ENCODE measurements at places on chromosomes 7 and 10.
A peak's percentile ranks its signal among the peaks of the same experiment; 100 is the strongest.

DNA sequence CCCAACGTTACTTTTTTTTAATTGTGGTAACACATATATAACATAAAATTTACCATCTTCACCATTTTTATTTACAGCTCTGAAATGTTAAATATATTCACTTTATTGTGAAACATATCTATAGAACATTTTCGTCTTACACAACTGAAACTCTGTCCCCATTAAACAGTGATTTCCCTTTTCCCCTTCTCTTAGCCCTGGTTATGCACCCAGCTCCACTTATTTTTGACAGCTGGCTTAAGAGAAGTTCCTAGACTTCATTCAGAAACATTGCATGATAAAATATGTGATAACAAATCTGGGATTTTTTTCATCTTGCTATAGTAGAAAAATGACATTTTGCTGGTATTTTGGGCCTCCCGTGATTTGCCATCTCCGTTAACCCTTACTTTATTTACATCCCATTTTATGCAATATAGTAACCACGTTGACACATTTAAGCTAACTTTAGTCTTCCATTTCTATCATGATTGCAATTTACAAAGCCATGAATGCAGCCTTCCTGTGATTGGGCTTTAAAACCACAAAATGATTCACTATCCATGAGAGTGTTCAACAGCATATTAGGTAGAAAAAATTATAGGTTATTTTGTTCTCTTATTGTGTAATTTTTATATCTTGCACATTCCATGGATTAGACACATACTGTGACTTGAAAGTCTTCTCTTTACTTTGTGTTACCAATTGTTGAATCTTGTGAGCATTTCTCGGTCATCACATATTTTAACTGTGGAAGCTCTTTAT is 139.6 kb downstream of the SND1 start:
- DNase-seq: no peak

- DNase-seq: no peak
Measured at GRCh38 chr7:44085546-44085945, 3.2 kb upstream of the POLM start.

DNA sequence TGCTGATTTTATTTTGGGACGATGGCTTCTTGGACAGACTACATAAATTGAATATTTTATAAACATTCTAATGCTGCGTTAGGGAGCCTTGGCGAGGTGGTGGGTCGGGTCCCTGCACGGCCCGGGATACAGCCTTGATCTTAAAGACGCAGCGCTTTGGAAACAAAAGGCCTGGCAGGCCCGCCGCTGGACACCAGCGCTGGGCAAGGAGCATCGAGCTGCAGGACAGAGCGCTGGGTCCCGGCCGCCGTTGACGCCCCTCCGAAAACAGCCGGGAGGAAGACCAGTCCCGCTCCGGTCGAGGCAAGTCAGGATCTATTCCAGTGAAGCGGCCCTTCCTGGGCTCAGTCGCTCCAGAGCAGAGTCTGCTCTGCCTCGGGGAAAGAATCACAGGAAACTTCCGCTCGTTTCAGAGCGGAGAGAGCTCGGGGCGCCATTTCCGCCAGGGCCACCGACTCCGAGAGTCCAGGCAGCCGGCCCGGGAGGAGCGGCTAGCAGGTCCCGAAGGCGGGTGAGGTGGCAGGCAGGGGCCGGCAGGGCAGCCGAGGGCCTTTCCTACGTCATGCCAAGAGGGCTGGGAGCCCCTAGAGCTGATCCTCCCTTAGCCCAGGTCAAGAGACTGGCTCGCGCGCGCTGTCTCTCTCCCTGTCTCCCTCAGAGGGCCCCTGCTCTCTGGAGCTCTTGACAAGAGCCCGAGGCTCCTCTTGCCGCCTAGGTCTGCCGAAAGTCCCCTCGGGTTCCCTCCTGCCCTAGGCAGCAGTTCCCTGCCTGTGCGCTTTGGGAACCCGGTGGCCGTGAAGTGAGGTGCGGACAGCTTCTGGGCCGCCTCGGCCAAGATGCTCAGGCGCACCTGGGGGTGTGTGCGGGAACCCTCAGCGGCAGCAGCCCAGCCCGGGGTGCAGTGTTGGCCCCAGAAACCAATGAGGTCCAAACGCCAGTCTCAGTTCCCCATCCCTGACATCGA is 1.4 kb upstream of the DRGX start:
- no peak for DNase-seq

- peak; percentile 88 for DNase-seq
Measured at GRCh38 chr10:49398000-49398861, 2.3 kb upstream of the DRGX start.

DNA sequence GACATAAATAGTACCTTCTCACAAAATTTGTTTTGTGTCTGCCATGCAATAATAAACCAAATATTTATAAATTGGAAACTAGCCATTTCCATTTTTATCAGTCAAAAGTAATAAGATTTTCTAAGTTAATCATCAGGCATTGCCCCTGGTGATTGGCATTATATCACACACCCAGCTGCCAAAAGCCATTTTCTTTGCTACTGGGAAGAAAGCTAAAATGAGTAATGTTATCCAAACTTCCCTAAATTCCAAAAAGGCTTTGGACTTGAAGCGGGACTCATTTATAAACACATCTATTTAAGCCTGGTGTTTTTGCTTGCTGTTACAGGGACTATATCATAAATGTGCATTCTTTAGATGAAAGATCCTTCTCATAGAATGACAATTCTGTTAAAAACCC is 86.0 kb downstream of the AKR1D1 start:
- DNase-seq: no peak

DNA sequence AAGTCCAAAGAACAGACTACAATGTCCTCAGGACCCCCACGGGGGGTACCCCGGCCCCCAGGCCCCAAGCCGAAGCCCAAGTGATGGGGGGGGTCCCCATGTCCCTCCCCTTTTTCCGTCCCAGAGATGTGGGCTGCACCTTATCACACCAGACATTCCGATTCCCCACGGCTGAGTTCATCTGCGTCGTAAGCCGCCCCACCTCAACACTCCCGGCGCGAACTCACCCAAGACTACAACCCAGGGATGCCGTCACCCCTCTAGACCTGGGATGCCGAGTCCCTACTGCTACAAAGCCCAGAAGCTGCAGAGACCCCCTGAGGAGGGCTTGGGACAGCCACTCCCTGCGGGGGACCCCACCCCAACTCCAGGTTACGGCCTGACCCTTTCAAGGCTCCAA is 14.5 kb downstream of the PDGFA start:
- no peak for DNase-seq

DNA sequence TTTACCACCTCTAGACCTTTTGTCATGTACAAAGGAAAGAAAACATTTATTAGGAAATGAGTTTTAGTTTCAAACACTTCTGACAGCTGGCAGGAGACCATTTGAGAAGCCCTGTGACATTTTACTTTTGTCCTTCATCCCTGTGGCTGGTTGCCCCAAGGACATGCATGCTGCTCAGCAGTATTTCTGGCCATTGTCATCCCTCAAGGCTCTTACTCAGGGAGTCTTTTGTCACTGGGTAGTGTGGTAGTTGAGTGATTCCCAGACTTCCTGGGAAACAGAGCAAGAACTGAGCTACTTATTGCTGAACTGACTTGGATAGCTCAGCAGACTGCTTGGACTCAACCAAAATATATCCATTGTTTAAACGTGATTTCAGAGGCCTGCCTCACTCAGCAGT is 142.8 kb downstream of the LRRC4 start:
- no peak for DNase-seq

- no peak for DNase-seq
Measured at GRCh38 chr7:25578991-25579777, 350.9 kb upstream of the NPVF start.

GRCh38 chr7:45131891-45132290 is 20.4 kb upstream of the TBRG4 start:
- no peak for DNase-seq

- no peak for DNase-seq
Measured at GRCh38 chr10:34024693-34025425, 690.4 kb upstream of the NRP1 start.

GRCh38 chr7:124351950-124352349 is 319.1 kb upstream of the TMEM229A start:
- no peak for DNase-seq

DNA sequence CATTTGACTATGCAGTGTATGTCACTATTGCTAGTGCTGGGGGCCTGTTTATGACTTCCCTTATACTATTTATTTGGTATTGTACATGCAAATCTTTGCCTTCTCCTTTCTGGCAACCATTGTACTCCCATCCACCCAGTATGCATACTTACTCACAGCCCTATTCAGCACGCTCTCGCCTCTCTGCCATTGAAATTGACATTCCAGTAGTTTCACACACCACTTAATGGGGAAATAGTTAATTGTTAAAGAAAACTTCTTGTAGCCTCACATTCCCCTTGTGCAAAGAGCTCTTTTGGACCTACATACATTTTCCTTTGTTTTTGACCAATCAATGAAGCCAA is 9.9 kb downstream of the CLDN12 start:
- DNase-seq: no peak

GRCh38 chr10:96995851-96996250 is 163.8 kb downstream of the LCOR start:
- no peak for DNase-seq

- DNase-seq: peak; percentile 91
Measured at GRCh38 chr10:103504181-103504783, 10.8 kb downstream of the NEURL1 start.

DNA sequence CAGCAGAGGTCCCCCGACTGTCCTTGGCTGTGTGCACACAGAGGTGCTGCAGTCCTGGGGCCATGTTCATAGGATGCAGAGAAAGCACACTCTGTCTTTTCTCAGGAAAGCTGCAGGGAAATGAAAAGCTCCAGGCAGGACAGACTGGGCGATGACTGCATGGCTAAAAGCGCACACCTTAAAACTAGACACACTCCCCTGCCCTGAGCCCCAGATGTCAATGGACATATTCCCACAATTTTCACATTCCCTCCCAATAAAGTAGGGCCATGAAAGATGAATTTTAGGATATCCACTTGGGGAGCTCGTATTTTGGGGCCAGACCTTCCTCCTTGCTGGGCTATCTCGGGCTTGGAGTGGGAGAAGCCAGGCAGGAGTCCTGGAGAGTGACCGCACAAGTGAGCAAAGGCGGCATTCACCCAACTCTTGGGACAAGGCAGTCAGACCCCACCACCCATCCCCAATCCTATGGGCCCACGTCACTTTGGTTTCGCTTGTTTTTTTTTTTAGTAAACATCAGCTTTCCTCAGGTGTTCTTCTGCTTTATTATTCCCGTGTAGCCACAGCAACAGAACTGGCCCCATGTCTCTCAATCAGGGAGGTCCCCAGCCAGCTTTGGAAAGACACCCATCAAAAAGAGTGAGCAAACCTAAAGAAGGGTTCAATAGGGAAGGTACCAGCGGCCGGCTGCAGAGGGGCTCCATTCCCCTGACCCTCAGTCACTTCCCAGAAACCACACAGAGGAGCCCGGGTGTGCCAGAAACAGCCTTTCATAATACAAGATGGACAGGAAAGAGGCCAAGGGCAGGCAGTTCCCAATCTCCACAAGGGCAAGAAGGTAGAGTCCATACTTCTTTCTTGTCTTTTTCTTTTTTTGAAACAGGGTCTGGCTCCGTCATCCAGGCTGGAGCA is 12.7 kb downstream of the GPRIN2 start:
- no peak for DNase-seq

- DNase-seq: no peak
Measured at GRCh38 chr7:143284591-143285469, at the start of gene TMEM139. TMEM139 (plus strand) TSS chr7:143284958; CDS start chr7:143285958, 1,000 bp downstream.

DNA sequence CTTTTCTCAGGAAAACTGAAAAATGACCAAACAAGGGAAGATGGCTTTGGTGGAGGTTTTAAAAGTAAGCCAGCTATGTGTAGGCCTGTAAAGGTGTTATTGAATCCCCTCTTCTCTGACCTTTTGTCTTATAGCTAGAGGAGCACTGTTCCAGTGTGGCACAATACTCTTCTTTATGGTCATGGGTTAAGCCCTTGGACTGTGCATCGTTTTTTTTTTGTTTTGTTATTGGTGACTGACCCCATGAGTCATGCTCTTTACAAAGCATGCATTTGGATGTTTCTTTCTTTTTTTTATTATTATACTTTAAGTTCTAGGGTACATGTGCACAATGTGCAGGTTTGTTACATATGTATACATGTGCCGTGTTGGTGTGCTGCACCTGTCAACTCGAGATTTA is 19.6 kb upstream of the FAM25A start:
- DNase-seq: no peak

GRCh38 chr7:150432915-150433892 is 17.2 kb upstream of the GIMAP8 start:
- no peak for DNase-seq

DNA sequence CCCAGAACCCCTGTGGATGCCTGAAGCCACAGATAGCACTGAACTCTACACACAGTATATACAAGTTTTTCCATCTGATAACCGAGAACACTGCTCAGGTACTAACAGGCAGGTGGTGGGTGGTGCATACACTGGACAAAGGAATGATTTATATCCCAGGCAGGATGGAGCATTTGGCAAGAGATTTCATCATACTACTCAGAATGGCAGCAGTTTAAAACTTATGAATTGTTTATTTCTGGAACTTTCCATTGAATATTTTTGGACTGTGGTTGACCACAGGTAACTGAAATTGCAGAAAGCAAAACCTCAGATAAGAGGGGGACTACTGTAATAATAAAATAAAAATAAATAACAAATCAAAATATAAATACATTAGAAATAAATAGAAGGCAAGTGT is 10.9 kb upstream of the KCNMA1 start:
- no peak for DNase-seq

DNA sequence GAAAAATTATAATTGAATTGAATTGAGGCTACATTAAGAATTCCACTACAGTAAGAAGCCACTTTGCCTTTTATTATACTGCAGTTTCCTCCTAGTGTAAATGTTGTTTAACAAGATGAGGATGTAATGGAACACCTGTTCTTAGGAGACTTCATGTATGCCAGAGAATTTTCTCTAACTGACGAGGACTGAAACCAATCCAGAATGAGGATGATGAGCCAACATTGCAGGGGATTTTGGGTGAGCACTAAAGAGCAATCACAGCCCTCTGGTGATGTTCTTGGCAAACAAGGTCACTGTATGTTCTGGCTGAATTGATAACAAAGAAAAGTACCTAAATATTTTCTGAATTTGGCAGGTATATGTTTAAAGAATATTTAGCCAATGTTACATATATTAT is 60.9 kb downstream of the RELN start:
- DNase-seq: no peak

DNA sequence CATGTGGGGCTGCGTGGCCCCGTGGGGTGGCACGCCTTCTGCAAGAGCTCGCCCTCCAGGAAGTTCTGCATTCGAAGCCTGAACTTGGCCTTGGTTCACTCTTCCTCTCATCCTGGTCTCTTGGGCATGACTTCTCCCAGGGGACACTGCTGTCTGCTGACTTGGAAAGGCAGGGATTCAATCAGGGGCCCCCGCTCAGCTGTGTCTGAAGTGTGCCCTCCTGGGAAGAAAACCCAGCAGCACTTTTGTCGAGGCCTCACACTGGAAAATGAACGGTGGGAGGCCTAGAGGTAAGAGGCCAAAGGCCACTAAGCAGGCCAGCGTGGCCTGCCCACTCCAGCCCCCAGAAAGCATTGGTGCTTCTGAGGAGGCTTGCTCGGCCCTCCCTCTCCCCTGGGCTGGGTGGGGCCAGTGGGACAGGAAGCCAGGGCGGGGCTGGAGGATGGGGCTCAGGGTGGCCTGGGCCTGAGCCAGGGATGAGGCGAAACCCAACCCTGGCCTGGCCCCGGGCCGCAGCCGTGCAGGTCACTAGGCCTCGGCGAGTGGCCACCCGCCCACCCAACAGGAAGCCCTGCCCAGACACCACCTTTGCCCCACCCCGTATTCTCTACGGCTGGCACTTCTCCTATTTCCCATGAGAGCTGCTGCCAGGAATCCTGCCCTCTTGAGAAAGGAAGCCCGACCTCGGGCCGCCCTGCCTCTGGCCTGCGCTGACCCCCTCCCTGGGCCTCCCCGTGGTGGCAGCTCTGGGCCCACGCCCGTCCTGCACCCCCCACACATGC is 81.1 kb downstream of the ZMIZ1 start:
- DNase-seq: peak; percentile 90
